ENCODE measurements at places on chromosomes 7 and 10.

GRCh38 chr10:13231808-13232207 is 2.4 kb downstream of the UCMA start:
- no peak for DNase-seq

DNA sequence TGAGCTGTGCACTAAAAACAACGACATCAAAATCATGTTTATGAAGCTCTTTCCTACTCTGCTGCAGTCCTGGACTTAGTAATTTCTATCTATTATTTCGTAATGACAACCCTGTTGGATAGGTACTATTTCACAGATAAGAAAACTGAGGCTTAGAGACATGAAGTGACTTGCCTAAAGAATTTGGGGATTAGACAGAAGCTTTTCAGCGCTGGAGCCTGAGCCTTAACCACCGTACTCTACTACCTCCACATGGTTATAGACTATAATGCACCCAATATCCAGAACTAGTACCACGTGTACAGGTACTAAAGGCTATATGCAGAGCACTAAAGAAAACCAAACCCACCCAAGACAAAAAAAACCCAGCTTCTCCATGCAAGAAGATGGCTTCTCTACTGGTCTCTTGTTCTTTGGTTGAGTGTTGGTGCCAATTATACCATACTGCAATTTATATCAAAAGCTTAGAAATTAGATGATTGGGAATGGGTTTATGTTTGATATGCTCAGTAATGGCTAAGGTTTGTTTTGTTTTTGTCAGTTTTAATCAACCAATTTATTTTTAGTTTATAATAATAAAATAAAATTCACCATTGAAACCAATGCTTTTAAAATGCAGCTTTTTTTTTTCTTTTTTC is 6.5 kb upstream of the SNX10 start:
- no peak for DNase-seq

GRCh38 chr10:109957092-109957797 is 33.9 kb upstream of the XPNPEP1 start:
- no peak for DNase-seq

GRCh38 chr10:36380538-36380937 is 738.4 kb upstream of the FZD8 start:
- no peak for DNase-seq

DNA sequence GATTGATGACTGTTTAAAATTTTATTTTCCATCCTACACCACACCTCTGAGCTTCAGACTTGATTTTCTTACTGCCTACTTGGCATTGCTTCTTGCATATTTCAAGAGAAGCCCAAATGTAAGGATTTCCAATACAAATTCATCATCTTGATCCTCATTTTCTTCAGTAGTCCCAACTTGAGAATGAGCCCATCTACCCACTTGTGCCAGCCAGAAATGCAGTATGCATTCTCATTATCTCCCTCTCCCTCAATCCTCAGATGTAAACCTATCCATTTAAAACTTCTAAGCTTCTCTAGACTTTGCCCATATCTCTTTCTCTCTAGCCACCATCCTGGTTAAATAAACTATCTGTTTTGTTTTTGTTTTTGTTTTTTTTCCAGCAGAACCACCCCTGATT is 22.4 kb upstream of the EGFR start:
- no peak for DNase-seq

DNA sequence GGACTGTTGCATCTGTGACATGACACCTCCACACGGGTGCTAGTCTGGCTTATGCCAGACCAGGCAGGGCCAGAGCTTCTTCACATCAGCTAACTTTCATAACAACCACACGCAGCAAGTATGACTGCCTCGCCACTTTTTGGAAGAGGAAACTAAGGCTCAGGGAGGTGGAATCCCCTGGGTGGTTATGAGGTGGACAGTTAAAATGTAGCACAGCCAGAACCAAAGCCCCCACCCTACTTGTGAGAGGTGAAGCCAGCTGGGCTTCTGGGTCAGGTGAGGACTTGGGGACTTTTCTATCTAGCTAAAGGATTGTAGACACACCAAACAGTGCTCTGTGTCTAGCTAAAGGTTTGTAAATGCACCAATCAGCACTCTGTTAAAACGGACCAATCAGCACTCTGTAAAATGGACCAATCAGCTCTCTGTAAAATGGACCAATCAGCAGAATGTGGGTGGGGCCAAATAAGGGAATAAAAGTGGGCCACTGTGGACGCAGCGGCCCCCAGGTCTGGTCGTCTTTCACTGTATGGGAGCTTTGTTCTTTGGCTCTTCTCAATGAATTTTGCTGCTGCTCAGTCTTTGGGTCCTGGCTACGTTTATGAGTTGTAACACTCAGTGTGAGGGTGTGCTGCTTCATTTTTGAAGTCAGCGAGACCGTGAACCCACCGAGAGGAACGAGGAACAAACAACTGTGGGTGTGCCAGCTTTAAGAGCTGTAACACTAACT is 171.0 kb downstream of the PTPN20 start:
- DNase-seq: no peak

DNA sequence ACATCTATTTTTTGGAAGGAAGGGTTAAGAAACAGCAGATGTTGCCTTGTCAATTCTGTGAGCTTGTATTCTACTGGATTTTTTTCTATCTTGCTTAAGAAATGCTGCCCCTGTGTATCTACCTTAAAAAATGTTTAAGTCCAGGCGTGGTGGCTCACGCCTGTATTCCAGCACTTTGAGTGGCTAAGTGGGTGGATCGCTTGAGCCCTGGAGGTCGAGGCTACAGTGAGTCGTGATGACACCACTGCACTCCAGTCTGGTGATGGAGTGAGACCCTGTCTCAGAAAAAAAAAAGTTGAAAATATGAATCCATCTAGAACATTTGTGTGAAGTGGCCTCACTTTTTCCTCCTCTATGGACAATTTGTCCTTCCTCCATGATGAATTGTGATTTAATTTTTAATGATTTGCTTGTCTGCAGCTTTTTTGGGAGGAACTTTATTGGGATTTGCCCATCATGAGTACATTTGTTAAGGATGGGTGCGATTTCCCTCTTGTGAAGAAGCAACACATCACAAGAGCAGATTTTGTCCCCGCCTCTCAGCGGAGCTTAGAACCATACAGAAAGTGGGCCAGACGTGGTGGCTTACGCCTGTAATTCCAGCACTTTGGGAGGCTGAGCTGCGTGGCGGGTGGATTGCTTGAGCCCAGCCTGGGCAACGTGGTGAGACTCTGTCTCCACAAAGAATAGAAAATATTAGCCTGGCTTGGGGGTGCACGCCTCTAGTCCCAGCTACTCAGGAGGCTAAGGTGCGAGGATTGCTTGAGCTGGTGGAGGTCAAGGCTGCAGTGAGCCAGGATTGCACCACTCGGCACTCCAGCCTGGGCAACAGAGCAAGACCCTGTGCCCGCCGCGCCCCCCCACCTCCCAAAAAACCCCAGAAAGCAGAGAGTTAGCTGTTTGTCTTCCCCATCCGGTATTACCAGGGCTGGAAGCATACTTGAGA is 57.7 kb downstream of the DNAJB6 start:
- DNase-seq: no peak

DNA sequence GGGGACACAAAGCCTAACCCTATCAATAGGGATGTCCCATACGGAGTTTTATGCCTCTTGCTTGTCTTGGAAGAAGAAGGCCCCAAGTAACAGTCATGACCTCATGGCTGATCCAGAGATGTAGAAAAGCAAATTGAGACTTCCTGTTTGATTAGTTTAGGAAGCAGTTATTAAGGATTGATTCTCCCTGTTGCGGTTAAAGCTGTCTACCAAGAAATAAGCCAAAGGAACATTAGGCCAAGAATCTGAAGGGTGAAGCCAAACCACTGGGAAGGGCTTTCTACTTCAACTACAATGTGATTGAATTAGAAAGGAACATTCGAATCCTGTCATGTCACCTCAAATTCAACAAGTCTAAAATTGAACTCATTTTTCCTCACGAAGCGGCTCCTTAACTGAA is 60.5 kb upstream of the AGBL3 start:
- no peak for DNase-seq

DNA sequence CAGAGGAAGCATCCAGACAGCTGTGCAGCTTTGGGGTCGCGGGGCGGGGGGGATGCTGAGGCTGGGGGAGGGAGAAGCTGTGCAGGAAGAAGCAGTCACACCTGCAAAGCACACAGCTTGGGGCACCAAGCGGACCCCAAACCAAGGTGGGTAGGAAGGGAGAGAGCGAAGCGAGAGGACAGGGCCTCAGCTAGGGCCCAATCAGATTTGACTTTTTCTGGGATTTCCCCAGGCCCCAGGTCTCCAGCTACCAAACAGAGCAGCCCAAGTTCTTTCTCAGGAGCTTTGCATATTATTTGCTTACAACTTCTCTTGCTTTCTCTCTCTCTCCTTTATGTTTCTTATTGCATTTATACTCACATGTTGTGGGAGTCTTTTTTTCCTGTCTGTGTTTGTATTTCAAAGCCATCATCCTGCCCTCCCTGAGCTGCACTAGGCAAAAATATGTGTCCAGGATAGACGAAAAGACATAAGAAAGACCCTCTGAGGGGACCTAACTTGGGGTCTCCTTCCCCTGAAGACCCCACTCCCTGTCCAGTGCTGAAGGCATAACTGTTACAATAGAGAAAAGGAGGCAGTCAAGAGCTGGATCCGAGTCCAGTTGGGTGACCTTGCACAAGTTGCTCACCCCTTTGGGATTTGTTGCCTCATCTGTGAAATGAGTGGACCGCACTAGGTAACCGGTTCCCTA is 50.6 kb upstream of the SMNDC1 start:
- DNase-seq: no peak

Measured in chondrocyte (in vitro differentiated cells).